ENCODE measurements at places on chromosomes 5 and 9.
A peak's percentile ranks its signal among the peaks of the same experiment; 100 is the strongest.

DNA sequence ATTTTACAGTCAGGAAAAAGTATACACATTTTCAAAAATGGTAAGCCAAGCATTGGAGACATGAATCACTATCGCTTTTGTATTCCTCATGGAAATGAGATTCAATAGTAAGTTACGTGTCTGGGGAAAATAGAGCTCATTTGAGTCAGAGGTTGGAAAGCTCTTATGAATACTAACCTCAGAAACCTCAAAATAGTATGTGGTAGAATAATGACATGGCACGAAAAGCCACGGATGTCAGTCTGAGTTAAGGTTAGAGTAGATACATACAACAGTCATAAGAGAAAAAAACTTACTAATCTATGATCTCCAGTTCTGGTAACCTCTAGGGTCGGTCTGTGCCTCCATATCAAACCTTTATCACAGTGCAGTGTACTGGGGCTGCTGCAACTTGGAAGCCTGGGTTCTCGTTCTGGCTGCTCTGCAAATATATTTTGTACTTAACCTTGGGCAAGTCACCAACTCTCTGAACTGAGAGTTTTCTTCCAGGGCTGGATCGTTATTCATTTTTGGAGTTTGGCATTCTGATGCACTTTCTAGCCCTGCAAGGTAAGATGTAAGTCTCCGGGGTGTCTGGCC is 31.8 kb downstream of the MAP1B start:
- peak; percentile 39 for DNase-seq

DNA sequence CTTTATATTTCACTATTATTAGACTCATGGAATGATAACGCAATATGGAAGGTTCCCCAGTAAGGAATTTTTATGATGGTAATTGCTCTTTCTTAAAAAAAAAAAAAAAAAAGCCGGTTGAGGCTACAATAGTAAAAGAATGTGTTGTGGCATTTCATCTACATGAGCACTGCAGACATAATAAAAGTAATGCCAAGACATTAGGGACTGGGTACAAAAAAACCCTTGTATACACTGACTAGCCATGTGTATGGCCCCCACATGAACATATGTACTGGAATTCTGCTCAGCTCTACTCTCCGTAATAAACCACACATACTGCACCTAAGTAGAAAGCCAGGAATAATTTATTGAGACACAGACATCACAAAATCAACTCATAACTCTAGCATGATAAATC is 218.4 kb downstream of the ADAMTS6 start:
- no peak for DNase-seq

- DNase-seq, result no peak
Observed at GRCh38 chr5:179307931-179308471, 37.3 kb downstream of the ADAMTS2 start.

DNA sequence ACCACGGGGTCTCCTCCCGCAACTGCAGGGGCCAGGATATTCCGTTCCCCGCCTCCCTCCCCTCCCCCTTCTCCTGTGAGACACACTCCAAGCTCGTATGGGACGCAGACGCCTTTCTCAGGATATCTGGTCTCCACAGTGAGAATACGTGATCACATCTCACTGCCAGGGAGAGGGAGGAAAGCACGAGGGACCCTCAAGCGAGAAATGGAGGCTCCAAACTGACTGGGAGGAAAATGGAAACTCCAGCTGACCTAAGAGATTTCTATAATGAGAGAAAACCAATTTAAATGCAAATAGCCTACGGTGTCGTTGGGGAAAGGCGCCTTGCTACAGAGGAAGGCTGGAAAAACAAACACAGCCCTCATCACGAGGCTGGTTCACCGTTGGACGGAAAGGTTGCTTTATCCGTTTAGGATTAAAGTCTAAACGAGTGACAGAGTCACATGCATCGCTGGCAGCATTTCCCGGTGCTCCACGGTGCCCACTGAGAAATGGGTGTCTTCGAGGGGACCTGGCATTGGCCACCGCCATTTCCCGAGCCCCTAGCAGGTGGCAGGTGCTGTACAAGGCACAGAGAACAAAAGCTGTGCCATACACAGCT is 116.9 kb upstream of the CPEB4 start:
- DNase-seq, result no peak

DNA sequence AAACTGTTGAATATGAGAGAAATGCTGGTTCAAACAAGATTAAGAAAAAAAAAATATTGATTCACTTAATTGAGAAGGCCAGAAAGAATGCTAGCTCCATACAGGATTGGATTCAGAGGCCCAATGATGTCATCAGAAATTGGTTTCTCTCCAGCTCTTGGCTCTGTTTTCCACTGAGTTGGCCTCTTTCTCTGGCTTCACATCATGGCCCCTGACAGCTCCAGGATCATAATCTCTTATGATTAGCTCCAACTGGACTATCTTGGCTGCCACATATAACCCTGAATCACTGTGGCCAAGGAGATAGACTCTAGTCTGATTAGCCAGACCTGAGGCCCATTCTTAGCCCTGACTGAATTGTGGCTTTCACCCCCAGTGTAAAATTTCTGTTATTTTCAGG is 244.7 kb upstream of the GRAMD2B start:
- no peak for DNase-seq

DNA sequence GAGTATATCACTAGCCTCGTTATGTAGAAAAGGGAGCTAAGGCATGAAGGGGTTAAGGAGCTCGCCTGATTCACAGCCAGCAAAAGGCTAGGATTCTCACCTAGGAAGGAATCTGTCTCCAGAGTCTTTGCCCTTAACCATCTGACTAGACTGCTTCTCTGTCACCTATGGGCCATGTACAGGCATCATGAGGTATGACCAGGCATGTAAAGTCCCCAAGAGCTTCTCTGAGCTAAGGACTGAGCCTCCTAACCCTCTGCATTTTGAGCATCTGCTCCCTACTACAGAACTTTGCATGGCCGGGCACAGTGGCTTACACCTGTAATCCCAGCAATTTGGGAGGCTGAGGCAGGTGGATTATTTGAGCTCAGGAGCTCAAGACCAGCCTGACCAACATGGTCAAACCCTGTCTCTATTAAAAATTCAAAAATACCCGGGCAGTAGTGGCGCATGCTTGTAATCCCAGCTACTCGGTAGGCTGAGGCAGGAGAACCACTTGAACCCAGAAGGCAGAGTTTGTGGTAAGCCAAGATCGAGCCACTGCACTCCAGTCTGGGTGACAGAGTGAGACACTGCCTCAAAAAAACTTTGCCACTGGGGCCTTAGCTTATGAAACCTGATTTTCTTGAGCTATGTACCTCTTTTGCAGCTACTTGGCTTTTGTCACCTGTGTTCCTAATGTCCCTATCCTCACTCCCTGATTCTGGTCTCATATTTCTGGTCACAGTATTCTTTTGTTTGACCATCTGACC is 33.2 kb upstream of the IL7R start:
- no peak for DNase-seq

GRCh38 chr9:136085815-136086212 is 9.3 kb downstream of the NACC2 start:
- DNase-seq, result no peak

GRCh38 chr5:170404398-170404797 is 15.2 kb upstream of the KCNMB1 start:
- DNase-seq, result no peak

GRCh38 chr5:167514461-167514860 is 777.0 kb upstream of the WWC1 start:
- no peak for DNase-seq

DNA sequence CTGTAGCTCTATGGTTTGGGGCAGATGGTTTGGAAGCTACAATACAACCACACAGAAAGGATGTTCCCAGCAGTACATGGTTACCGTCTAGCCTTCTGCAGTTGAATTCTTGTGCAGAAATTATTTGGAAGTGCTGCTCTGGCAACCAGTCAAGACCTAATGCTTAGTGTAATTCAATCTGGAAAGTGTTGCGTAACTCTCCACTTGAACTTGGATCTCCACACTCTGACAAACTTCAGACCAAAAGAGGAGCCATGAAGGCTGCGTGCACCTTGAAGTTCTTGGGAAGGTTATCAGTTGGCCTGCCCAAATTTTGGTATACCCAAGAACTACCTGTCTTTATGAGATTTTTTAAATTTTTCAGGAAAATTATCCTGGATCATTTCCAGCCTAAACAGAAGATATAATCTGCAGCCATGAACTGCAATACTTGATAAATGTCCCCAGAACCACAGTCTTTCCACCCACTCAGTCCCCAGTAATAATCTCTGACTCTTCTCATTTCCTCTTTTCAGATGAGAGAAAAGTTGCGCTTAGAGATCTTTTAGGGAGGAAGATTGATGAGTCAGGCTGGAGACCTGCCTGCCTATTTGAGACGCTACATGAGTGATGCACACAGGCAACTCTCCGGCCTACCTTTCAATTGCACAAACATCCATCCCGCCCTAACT is 159.9 kb downstream of the FANCC start:
- DNase-seq, result no peak

DNA sequence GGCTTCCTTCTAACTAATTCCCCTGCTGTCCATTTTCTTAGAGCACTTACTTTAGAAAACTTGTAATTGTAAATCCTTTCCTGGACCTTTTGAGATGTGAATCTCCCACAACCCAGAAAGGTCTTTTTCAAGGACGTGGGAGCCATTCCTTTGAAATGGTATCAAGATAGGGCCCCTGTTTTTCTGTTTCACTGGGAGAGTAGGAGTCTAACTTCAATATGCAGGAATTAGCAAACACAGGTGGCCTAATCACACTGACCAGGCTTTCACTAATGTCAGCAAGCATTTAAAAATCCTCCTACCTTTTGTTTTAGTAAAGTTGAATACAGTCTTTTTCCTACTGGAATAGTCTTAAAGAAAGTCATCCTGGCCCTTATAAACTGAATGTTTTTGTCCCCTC is 558.3 kb downstream of the PTPRD start:
- DNase-seq, result no peak

DNA sequence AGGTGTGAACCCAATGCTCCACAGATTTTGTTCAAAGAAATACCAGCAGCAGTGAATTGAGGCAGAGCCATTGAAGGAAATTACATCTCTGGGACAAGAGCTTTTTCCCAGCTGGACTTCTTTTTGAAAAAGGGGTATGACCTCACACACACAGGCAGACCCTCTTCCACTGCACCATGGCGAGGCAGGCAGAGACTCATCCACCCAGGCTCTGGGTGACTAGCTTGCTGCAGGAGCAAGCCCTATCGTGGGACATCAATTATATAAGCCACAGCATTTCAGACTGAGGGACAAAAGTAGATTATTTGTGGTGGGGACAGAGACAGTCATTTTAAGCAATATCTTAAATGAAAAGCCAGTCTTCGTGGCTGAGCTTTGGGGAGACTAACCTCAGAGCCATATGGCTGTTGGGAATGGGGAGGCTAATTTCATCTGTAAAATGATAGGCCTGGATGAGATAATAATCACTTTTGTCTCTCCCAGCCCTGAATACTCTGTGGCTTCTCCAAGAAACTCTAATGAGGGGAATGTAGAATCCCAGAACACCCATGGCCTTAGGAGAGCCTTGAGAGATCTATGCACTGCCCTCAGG is 113.1 kb upstream of the TNC start:
- DNase-seq, result no peak

- no peak for DNase-seq
Observed at GRCh38 chr9:15501179-15501578, 9.6 kb downstream of the PSIP1 start.

GRCh38 chr9:96293498-96294158 is 8.3 kb downstream of the HSD17B3 start:
- DNase-seq, result no peak

DNA sequence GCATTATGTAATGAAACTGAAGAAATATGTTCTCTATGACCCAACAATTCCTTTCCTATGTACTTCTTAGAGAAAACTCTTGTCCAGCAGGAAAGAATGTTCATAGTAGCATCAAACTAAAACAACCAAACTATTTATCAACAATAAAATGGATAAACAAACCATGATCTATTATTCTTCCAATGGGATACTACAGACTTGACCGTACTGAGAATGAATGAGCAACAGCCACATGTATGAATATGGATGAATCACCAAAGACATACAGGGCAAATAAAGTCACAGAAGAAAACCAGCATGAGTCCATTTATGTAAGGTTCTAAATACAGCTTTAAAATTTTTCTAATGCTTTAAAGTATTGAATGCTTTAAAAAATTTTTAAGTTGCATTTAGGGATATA is 73.6 kb upstream of the SUSD1 start:
- no peak for DNase-seq

DNA sequence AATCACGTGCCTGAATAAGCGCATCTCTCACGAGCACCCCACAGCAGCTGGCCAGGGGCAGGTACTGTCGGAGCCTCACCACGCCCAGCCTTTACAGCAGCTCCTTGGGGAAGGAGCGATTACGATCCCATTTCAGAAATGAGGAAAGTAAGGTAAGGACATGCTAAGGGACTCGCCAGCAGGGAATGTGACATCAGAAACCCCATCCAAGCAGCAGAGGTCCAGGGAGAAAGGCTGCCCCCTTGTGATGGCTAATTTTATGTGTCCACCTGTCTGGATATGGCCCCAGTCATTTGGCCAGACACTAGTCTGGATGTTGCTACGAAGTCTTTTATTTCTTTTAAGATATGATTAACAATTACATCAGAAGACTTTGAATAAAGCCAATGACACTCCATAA is 77.3 kb downstream of the UBE2QL1 start:
- no peak for DNase-seq

GRCh38 chr9:86405086-86405491 is 50.9 kb upstream of the TUT7 start:
- no peak for DNase-seq

DNA sequence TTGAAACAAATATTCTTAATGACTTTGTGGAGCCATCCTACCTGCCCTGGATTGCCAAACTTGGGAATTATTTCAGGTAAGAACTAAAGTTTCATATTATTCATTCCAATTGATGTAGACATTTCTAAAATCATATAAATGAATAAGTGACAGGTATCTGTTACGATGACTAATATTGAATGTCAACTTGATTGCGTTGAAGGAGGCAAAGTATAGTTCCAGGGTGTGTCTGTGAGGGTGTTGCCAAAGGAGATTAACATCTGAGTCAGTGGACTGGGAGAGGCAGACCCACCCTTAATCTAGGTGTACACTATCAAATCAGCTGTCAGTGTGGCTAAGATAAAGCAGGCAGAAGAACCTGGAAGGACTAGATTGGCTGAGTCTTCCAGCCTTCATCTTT is 1688.4 kb upstream of the CDH9 start:
- DNase-seq, result no peak

GRCh38 chr5:33457126-33457525 is 16.4 kb downstream of the TARS1 start:
- DNase-seq, result no peak

DNA sequence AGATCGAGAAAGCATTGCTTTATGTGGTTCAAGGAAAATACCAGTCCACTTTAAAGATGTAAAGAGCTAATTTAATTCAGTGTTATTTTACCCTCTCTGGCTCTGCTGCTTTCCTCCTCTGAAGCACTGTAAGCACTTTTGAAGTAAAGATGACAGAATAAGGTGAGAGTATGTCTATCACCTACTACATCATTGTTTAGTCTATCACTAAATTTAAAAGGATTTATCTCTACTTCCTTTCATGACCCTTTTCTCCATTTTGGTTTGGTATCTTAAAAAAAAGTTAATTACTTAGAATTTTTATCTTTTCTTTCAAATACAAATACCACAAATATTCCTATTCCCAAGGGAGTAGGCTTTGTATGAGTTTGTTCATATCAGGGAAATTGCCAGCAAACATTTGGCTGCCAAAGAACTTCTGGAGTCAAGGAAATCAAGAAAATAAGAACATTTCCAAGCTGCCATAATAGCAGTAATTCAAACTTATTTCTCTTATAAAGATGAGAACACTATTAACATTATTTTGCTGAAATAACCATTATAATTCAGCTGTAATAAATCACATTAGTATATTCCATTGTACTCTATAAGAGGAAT is 77.8 kb downstream of the SLC38A9 start:
- DNase-seq, result no peak

GRCh38 chr5:98573834-98574320 is 199.6 kb upstream of the RGMB start:
- no peak for DNase-seq

Measured in stimulated activated CD4-positive, alpha-beta T cell treated with anti-CD3 and anti-CD28 coated beads, Interleukin-4, amount 100 ng/mL, for 24 hours (primary cell).